Stimulated activated CD8-positive, alpha-beta memory T cell treated with anti-CD3 and anti-CD28 coated beads, Interleukin-4, amount 100 ng/mL, for 1 hour (primary cell): ENCODE measurements at places on chromosomes 1 and 21.

DNA sequence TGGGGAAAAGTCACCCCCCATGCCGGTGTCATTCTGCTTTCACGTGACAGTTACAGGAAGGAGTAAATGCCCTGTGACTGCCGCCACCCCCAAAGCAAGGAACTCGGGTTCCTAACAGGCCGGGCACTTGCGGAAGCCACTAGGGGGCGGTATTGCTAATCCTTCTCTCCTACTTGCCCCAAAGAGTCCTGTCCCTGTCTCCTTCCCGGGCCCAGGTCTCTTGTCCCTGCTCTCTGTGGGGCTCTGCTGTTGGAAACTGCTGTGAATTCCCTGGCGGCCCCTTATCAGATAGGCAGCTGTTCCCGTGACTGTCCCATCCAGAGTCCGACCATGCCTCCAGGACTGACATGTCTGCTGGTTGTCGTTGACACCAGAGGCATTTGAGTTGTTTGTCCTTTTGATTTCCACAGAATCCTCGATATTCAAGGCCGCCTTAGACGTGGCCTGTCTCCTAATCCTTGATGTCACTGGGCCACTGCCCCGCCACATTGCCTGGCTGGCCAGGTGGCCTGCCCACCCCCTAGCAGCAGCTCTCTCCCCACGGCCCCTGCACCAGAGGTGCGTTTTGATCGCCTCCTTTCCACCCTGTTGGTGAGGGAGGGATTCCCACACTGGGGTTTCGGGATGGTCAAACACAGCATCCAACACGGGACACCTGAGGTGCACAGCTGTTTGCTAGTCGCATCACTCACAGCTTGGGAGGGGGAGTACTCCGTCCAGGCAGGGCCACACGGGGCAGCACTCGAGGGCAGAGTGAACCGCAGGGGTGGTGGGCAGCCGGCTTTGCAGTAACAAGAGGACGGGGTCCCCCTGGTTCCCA, 37.3 kb downstream of the CHAF1B start:
- DNase-seq: no peak

DNA sequence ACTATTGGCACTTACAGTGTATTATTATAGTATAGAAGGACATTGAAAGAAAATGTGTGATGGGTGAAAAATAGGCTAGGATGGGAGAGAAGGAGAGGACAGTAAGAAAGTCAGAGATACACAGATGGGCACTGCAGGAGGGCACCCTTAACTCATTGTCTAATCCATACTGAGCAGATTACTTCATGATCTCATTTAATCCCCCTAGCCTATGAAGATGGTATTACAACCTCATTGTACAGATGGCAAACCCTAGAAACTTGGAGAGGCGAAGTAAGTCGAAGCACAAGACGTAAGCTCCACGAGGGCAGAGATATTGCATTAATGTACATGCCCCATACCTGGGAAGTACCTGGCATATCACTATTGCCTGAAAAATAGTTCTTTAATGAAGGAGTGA, 346.9 kb upstream of the DAB1 start:
- no peak for DNase-seq

DNA sequence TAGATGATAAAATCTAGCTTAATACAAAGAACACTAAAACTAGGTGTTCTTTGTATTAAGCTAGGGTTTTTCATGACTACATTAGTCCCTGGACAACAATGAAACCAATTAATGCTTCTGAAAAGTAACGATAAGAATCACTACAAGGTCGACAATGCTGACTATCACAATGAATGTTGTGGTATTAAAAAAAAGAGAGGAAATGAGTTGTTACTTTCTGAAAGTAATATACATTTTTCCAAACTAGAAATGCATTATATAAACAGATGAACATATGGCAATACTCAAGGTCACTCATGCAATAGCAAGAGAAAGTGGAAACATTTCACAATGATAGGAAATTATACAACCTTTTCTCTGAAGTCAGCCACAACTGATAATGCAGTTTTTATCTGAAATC, 19.0 kb downstream of the DPH5 start:
- DNase-seq: no peak

- no peak for DNase-seq
Measured at GRCh38 chr1:89499320-89499719, 25.3 kb upstream of the LRRC8B start.

DNA sequence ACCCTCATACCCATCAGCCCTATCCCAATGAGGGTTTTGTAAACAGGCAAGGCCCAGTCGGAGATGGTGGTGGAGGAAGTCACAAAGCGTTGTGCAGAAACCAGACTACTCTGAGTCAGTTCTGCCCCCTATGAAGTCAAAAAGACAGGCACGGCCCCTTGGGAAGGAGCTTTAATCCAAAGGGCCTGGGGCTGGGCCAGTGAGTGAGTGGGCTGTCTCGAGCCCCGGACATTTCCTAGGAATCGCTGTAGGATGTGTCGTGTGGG, 442 bp upstream of the AHCYL1 start:
- no peak for DNase-seq

GRCh38 chr1:184806296-184806721, 51.7 kb upstream of the EDEM3 start:
- DNase-seq: no peak

DNA sequence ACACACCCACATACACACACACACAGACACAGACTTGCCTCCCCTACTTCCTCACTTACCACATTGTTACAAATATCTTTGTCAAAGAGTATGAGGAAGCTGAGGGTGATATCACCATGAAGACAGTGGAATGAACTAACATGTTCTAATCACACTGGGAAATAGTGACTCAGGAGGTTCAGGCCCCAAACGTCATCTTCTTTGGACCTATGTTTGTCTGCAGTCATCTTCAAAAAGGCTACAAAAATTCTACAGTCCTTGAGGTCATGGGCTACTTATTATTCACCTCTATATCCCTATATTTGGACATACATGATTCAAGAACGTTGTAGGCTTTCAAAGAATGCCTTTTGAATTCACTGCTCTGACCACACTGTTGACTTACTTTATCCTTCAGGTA, 2.1 kb upstream of the LCE2C start:
- DNase-seq: no peak

DNA sequence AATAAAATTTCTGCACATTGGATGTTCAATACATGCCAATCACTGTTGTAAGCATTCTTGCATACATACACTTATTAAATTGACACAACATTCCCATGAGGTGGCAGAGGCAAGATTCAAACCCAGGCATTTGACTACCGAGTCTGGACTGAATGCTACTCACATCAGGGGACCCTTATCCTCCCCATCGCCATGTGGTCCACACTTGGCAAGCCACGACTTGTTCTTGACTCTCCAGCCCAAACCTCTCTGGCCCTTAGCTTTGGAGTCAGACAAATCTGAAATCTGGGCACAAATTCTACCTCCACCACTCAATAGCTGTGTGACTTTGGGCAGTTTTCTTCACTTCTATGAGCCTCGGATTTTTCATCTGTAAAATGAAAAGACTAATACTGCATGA, 57.1 kb downstream of the NMNAT2 start:
- DNase-seq: no peak

- DNase-seq: no peak
Measured at GRCh38 chr1:41608211-41608610, 123.7 kb upstream of the EDN2 start.

DNA sequence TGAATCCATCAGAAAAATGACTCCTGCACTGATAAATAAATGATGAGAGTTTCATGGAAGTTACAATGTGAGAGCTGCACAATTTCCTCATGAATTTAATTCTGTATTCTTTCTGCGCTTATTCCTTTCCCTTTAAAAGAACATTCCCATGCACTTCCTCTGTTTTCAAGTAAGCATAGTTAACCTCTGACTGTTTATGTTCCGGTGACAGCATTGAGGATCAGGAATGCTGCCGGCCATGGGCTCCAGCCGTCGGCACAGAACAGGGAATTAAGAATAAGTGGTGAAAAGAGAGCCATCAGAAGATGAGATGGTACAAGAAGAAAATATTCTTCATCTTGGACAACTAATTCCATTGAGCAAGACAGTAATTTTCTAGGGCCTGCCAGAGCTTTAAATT, 65.3 kb downstream of the SUSD4 start:
- no peak for DNase-seq

DNA sequence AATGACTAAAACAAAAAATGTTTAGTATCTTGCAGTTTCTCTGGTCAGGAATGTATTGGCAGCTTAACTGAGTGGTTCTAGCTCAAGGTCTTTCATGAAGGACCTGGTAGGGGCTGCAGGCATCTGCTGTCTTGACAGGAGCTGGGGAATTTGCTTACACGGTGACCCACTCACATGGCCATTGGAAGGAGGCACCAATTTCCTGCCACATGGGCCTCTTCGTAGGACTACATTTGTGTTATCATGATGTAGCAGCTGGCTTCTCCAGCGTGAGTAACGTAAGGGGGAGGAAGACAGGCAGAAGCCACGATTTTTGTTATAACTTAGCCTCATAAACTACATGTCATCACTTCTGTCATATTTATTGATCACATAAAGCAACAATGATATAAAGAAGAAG, 376.3 kb downstream of the AMY1C start:
- no peak for DNase-seq

DNA sequence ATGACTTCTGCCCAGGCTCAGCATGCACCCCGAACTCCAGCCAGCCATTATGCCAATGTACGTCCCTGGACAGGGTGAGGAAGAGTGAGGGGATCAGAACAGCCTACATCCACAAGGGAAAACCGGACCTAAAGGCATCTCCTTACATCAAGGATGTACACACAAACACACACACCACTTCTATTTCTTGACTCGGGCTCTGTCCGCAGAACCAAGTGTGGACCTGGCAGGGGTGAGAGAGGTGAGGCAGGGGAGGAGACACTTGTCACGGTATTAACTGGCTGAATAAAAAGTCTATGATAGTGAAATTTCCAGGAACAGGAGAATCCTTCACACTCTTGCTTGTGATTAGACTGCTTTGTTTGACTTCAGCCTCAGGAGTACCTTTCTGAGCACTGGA, 2.3 kb downstream of the LMOD1 start:
- DNase-seq: no peak

- DNase-seq: no peak
Measured at GRCh38 chr1:235336903-235337302, 8.5 kb downstream of the GGPS1 start.

DNA sequence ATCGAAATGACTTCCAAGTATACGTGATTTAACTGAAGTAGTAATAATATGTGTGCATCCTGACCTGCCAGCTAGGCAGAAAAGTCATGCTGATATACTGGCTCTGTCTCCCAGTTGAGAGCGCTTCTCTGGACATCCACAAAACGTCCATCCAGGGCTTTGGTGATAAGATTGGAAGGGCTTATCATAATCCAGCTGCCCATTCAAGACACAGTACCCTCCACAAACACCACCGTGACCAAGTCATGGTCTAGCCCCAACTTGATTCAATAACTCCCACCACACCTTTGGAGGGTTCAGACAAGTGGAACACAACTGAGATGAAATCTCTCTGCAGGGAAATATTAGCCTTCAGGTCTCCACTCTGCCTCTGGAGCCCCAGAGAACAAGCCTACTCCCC, 76.2 kb downstream of the CD46 start:
- DNase-seq: no peak

DNA sequence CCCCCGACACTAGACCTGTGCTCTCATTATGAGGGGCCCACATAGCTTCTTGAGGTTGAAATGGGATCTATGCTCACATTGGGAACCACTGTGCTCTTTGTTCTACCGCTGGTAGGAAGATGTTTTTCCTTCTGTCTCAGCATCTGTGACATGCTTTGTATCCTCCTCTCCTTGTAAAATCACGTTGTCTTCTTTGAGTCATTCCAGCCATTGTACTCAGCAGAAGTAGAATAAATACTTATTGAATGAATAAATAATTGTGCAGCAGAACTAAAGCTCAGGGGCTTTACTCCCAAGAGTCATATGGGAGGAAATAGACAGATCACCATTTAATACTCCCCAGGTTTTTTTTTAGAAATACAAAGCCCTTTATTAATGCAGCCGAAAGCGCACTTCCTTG, 66.3 kb upstream of the EDEM3 start:
- no peak for DNase-seq

GRCh38 chr1:183920651-183921050, 115.7 kb downstream of the RGL1 start:
- no peak for DNase-seq

DNA sequence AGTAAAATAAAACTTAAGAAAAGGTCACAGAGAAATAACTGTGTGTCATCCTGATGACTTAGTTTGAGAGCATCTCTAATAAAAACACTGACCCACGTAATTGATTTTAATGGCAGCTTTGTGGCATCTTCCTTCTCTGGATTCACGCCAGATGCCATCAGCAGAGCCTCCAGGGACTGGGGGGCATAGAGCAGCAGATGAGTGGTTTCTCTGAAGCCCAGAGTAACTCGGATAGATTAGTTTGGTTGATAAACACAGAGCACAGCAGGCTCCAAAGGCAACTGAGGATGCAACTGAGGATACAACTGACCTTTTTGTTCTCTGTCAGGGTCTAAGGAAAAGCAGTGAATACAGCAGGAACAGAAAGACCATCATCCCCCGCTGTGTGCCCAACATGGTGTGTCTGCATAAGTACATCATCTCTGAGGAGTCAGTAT, 180.8 kb downstream of the RPS6KC1 start:
- DNase-seq: no peak

- DNase-seq: no peak
Measured at GRCh38 chr1:24203404-24203803, 16.3 kb upstream of the IFNLR1 start.

- no peak for DNase-seq
Measured at GRCh38 chr1:956636-957035, 2.4 kb downstream of the NOC2L start.

GRCh38 chr1:233082778-233083550, 132.6 kb downstream of the NTPCR start:
- DNase-seq: no peak

DNA sequence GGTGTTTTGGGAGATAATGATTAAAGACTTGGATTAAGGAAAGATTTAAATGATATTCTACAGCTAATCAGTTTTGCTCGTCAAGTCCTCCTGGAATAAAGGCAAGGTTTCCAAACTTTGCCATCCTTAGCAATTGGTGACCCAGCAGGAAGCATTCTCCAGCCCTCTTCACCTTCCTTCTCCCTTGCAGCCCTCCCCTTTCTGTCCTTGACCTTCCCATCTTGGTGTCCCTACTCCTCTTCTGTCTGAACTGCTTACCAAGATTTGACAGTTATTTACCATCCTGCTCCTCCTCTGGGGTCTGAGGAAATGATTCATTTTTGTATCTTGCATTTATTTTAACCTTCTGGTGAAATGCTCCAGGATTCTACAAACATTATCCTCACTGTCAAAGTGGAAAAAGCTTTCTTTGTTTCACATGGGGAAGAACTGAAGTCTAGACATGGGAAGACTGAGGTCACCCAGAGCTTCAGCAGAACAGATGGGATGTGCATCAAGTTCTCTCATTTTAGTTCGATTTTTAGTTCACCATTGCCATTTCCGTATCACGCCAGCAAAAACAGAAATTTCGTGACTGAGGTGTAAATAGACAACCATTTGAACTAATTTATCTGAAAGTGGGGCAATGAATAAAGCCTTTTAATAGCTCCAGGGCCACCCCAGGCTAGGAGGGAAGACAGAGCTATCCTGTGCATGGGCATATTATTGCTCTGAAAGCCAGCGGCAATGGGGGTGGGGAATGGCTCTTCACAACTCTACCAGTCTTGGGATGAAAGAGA, 504.4 kb upstream of the PLXNA2 start:
- DNase-seq: no peak
